ENCODE measurements at places on chromosomes 11 and 22.

GRCh38 chr22:31646186-31647019 is 15.6 kb downstream of the PISD start:
- DNase-seq: no peak

DNA sequence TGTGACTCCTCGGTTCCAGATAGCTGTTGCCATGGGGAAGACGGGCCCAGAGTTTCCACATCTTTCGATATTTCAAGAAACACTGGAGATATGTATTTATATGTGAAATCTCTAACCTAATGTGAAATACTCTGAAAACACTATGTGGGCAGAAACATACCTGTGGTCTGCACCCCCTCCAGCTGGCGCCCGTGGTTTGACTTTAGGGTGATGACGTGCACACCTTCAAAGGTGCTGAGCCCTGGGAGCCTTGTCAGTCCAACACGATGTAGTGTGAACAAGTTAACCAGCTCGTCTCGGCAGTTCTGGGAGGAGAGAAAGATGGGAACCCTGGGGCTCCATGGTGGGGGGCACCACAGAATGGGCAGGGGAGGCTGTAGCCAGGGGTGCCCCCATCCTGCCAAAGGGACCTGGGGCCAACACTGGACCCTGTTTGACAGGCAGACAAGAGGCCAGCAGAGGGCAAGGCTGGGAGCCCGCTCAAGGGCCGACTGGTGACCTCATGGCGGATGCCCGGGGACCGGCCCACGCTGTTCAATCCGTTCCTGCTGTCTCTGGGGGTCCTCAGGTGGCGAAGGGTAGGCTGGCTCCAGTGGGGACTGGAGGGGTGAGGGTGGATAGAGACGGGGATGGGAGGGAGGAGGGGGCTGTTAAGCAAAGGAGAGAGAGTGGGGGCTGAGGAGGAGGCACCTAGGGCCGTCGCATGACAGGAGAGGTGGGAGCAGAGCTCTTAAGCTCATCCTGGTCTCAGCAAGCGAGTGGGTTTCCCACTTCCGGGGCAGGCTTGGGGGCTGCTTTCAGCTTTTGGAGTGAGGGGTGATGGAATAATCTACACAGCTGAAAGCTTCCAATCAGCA is 43.8 kb downstream of the TRIOBP start:
- peak; percentile 28 for DNase-seq

GRCh38 chr22:46447906-46448305 is 89.5 kb downstream of the CELSR1 start:
- no peak for DNase-seq

- no peak for DNase-seq
Measured at GRCh38 chr11:105783216-105783615, 173.3 kb downstream of the GRIA4 start.

DNA sequence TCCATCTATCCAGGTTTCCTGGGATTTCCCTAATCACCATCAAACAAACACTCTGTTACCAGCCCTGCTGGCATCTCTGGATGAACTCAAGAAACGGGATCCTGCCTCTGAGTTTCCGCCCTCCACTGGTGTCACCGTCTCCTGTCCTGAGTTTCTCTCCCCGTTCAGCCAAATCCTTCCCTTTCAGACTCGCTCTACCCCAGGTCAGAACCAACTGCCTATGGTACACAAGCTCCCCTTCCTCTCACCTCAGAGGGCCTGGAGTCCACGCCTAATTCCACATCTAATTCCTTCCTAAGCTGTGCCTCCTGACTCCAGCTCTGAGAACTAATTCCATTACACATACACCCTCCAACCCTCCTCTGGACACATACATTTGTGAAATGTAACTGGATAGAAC is 96.1 kb downstream of the SHANK2 start:
- no peak for DNase-seq

DNA sequence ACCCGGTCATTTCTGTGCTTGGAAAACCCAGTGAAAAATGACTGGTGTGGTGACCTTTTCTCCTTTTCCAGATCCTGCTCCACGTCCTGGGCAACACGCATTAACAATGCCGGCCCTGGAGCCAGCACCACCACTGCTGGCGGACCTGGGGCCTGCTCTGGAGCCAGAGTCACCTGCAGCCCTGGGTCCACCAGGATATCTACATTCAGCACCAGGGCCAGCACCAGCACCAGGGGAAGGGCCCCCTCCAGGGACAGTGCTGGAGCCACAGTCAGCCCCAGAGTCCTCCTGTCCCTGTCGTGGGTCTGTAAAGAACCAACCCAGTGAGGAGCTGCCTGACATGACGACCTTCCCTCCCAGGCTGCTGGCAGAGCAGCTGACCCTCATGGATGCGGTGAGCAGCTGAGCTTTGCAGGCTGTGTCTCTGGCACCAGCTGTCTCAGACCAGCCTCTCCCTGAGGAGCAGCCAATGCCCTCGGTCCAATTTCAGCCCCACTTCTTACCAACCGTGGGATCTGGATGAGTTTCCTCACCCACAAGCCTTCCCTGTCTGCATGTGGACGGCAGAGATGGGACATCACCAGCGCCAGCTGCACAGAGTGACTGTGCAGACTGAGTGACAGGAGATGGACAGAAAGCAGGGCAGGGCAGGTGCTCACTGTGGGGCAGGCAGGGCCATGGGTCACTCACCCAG is 1.9 kb downstream of the RGL4 start:
- no peak for DNase-seq

GRCh38 chr11:134921938-134922337 is 509.9 kb upstream of the B3GAT1 start:
- DNase-seq: no peak

DNA sequence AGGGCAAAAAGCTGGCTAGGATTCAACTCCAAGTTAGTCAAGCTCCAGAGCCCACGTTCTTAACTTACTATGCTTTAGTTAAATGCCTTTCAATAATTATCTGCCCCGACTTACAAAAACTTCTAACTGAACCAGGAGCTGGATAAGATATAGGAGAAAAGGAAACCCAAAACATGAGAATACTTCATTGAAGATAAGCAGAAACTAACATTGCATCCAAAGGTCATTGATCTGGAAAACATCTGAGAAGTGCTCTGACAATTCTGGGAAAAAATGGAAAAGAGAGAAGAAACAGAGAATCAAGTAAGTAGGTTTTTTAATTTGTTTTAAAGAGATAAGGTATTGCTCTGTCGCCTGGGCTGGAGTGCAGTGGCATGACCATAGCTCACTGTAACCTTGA is 27.2 kb downstream of the ACAT1 start:
- DNase-seq: no peak

DNA sequence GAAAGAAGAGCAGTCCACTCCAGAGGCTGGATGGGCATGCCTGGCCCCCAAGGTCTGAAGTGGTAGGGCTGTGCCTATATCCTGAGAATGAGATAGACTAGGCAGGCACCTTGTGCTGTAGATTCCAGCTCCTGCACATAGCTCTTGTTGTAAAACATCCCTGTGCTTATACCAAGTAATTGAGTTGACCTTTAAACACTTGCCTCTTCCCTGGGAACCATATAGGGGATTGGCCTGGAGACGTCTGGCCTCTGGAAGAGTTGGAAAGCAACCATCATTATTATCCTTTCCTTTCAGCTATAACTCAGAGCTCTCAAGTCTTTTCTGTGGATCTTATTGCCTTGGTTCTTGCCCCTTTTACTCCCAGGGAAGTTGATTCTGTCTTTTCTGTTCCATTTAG is 15.1 kb downstream of the LIMK2 start:
- DNase-seq: no peak

GRCh38 chr11:765025-765801 is 12.1 kb downstream of the GATD1 start:
- peak; percentile 32 for DNase-seq

GRCh38 chr11:77130763-77131513 is 2.9 kb downstream of the MYO7A start:
- DNase-seq: no peak

DNA sequence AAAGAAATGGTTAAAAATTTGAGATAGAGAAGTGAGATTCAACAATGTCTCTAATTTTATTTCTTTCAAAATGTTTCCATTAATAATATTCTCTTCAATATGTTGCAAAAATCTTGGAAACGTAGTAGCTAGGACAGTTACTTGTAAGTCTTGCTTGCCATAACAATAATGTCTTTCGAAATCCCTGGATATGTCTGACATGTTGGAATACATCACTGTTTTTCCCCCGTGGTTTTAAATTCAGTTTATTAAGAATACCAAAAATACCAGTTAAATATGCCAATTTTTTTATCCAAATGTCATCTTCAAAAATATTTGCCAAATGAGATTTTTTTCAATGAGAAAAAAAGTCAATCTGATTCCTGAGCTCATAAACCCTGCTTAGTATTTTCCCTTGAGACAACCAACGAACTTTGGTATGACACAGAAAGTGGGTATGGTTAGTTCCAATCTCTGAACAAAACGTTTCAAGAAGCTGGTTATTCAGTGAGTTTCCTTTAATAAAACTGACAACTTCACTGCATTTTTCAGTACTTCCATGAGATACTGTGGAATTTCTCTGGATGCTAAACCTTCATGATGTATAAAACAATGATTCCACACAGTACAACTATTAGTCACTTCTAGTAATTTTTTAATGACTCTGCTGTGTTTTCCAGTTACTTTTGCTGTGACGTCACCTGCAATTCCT is 36.7 kb upstream of the AMPD3 start:
- no peak for DNase-seq

DNA sequence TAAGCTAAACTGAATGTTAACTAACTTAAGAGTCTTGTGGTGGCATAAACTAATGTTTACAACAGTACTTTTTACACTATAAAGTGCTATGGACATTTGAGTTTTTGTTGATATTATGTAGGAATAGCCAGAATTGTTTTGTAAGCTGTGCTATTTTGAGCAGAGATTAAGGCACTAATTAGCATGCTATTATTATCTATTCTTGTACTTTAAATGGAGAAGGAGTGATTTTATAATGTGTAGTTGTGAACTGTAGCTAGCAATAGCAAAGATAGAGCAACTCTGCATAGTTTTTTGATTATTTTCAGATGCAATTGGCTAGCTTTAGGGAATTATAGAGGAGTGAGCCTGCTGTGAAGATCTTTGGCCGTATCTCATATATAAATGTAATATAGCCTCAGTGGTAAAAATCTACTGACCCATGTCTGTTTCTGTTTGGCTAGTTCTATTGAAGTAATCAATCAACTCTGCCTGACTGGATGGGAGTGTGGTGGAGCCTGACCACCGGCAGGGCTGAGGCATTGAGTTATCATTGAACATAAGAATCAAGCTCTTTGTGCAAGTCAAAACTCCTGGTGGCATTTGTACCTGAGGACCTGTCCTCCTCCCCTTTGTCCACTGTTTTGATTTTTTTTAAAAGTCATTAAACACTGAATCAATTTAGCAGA is 34.3 kb downstream of the NCAM1 start:
- no peak for DNase-seq

DNA sequence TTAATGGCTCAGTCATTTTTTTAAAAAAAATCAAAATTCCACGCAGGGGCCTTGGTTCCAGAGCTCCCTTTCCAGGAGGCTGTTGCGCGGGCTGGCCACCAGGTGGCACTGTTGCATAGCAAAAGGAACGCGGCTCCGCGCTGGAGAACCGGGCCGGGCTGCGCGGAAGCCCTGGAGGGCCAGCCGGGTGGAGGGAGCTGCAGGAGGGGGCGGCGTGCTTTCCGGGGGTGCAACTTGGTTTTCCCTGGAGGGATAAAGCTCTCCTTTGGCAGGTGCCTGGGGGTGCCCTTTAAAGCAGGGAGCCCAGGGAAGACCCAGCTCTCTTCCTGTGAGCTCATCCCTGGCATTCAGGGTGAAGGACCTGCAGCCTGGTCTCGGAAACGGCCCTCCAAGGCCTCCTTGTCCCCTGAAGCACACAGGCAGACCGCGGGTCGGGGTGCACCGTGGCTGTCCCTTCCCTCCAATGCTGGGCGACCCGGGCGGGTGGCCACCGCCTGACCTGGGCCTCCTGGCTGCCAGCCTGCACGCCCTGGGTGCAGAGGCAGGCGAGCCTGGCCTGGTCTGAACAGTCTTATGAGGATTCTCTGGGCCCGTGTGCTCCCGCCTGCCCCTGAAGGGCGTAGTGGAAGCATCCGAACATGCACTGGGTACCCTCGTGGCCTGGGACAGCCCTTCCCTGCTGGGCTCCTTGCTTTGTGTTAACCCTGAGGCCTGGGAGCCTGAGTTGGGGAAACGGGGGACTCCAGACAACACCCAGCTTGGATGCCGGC is 23.4 kb downstream of the KRTAP5-5 start:
- peak; percentile 56 for DNase-seq

GRCh38 chr22:43042101-43042780 is 27.3 kb upstream of the PACSIN2 start:
- no peak for DNase-seq

DNA sequence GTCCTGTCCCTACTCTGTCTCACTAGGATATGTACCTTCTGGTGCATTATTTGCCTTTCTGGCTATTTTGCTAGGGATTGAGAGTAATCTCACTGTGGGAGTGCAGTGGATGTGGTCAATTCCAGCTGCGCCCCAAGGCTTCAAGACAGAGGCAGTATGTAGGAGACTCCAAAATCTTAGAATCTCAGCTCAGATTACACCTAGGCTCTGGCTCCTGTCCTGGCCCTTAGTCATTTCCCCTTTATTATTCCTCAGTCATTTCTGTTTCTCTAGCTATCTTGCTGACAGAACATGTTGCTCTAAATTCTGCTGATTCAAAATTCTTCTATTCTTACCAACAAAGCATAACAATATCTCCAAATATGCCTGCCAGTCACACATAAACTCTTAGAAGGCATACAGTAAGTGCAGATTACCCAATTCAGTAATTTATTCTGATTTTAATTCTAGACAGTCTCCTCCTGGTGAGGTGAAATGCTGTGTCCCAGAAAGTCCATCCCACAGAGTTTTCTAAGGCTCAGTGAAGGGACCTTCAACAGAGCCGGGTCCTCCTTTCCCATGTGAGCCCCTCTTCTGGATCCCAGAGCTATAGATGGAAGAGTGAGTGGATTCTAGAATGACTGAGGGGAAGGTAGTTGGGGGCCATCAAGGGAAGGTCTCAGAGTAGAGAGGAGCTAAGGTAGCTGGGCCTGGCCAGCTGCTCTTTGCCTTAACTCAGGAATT is 24.3 kb upstream of the GLYATL1 start:
- no peak for DNase-seq

DNA sequence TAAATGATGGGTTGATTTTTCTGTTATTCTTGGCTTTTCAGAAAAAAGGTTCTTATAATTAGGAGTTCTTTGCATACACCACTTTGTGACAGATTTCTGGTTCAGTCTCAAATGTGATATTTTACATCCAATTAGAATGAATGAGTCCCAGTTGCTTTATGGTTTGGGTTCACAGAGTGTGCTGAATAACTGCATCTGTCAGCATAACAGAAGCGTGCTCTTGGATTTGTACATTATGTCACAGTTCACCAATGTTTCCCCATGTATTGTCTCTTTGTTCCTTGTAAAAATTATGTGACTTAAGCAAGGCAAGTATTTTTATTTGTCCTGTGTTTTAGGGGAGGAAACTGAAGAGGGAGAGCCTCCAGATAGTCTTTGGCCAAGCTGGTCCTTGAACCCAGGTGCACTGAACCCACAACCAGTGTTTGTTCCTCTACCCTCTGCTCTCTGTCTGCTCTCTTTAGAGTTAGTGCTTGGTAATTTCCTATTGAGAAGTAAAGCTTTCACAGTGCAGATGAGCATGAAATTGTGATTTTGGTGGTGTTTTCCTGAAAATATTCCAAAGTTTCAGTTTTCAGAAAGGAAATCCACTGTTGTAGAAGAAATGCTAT is 107.5 kb downstream of the TBC1D22A start:
- no peak for DNase-seq

- DNase-seq: no peak
Measured at GRCh38 chr11:116310226-116310625, 462.6 kb downstream of the BUD13 start.

- DNase-seq: no peak
Measured at GRCh38 chr11:127247261-127247851, 246.8 kb upstream of the KIRREL3 start.
